ENCODE measurements at places on chromosomes 7 and 10. TPM values are rescaled to one million over a fixed set of nuclear protein-coding genes. Genes with fewer than 3 reads are reported as not detected.

Gene KIAA1217
- 54.3 TPM for total RNA-seq

Gene NDUFB8
- 143 TPM for total RNA-seq

Gene LRRC18
- not detected for total RNA-seq

Gene OR2A1
- total RNA-seq: 0.25 TPM

Gene NRCAM
- 7.9 TPM for total RNA-seq

Gene TMEM213
- total RNA-seq: not detected

Gene APBB1IP
- total RNA-seq: 7.4 TPM

Gene MYL10
- total RNA-seq: not detected

Gene HIBADH
- total RNA-seq: 38.1 TPM

Gene BTBD16
- not detected for total RNA-seq

Gene VPS37D
- total RNA-seq: 5.4 TPM

Gene ZMIZ1
- total RNA-seq: 61.4 TPM

Gene CEP41
- total RNA-seq: 4.7 TPM

Gene ABCA13
- total RNA-seq: under 0.01 TPM

Gene SYCE1
- not detected for total RNA-seq

Gene LBX1
- total RNA-seq: not detected

Gene ZNF727
- total RNA-seq: 5.4 TPM

Gene GLI3
- 24.6 TPM for total RNA-seq

Gene SEMA3E
- 4.4 TPM for total RNA-seq

Gene GHRHR
- not detected for total RNA-seq

Gene KIAA1549
- 2.9 TPM for total RNA-seq

Gene PNLIPRP3
- total RNA-seq: 2.2 TPM

Gene MACC1
- total RNA-seq: 6.9 TPM

Gene MUC12
- total RNA-seq: 2.7 TPM

Gene ADAM22
- total RNA-seq: 6.1 TPM

Gene DOCK1
- 64.6 TPM for total RNA-seq

Gene NKX6-2
- total RNA-seq: 0.49 TPM

Gene OR13A1
- not detected for total RNA-seq

Gene MRM2
- total RNA-seq: 8.3 TPM

Gene LRRD1
- 0.49 TPM for total RNA-seq

Gene TEX36
- not detected for total RNA-seq

Gene METTL27
- not detected for total RNA-seq

Gene MRLN
- total RNA-seq: not detected

Gene FXYD4
- not detected for total RNA-seq

Gene TCF7L2
- total RNA-seq: 44.4 TPM

Gene HOXA3
- total RNA-seq: 3.9 TPM

Gene IFIT2
- 2.9 TPM for total RNA-seq

Gene NUP42
- total RNA-seq: 27.0 TPM

Gene HIP1
- 17.7 TPM for total RNA-seq

Gene SERPINE1
- 14.7 TPM for total RNA-seq

Gene LRIT1
- total RNA-seq: not detected

Gene PLXDC2
- 51.3 TPM for total RNA-seq

Data from vagina (tissue), 2 donors.